CD4-positive, alpha-beta T cell treated with Interleukin-17A for 4 hours (primary cell): ENCODE measurements at places on chromosomes 16 and 17.

DNA sequence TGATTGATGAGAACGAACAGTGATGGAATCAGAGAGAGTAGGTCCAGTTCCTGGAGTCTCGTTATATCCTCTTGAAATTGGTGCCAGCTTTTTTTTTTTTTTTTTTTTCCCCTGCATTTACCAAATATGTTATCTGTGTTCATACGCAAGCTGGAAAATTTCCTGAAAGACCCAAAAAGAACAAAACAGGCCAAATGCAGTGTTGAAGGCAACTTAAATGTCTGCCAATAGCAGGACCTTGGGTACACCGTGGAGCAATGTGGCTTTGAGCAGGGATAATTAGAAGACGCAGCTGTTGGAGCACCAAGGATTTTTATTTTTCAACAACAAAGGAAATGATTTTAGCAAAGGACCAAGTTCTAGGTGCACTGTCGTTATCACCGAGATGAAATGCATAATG lies 105.0 kb downstream of the ABCC6 start:
- no peak for DNase-seq

DNA sequence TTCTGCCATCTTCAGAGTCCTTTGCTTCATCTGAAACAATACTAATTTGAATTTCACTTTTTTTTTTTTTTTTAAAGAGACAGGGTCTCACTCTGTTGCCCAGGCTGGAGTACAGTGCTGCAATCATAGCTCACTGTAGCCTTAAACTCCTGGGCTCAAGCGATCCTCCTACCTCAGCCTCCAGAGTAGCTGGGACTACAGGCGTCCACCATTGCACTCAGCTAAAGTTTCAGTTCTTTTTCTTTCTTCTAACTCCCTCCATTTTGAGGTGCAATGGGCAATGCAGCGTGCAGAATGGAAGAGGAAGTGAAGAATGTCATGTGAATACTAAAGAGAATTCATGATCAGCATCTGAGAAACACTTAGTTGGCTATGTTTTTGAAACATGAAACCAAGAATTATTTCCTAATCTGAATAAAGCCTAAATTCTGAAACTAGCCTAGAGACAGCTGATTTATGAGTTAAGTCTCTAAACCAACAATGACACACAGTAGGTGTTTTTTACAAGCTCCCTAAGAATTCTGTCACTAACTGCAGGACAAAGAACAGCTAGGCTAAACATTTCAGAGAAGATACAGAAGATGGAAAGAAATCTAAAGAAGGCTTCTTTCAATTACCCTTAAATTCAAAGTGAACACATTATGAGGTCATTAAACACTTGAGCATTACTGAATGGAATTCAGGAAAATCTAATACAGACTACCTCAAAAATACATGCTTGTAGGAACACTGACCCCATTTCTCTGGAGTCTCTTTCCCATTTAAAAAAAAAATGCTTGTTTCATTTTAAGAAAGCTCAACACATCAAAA lies 21.0 kb downstream of the SNN start:
- no peak for DNase-seq

DNA sequence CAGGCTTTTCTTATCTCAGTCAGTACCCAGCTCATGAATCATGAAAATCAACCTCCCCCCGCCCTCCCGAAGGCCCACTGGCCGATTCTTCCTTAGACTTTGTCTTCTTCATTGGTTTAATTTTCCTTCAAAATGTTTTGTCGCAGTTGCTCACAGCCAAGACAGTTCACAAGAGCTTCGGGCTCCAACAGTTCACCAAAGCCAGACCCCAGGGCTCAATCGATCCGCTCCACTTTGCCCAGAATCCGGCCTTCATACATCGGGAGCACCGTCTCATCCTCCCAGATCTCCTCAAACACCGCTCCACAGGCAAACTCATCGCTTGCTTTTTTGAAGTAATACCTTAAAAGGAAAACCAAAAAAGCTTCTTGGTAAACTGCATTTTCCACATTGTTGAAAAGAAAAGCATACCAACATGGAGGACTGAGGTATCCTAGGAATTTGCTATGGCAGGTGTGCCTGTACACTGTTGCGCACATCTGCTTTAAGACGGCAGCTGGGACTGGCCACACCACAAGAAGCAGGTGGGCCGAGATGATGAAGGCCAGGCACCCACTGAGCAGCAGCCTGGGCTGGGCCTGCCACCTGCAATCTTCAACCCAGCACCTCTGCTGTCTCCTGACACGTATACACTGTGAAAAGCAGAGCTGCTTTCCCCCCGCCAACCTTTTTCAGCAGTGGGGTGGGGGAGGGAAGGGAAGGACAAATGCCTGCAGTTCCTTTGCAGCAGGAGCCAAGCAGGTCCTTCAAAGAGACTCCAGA lies 31.5 kb downstream of the AXIN2 start:
- no peak for DNase-seq

DNA sequence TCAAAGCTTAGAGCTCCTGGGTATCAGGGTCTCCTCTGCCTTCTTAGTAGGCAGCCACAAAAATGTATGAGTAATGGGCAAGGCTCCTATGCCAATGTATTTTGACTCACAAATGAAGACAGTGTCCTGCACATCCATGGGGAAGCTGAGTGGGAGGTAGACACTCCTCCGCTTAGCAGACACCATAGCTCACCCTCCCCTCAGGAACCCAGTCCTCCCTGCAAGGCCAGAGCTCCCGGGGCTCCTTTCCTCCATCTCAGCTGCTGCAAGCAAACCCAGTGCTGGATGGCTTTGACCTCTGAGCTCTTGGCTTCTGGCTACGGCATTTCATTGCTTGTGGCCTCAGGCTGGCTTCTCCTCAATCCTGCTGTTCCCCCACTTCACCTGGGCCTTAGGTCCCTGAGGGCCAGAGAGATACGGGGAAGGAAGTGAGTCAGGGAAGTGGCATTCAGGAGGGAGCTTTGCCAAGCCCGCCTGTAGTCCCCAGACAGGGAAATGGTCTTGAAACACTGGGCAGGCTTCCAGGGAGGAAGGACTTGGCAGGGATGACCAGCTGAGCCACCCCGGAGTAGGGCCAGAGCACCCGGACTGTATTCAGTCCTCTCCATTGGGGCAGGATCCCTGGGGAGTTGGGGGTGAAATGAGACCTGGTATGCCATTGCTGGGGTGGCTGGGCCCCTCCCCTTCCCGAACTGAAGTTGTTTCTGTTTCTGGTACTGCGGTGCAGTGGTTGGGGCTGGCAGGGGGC lies 4.5 kb downstream of the ABCC3 start:
- DNase-seq = no peak

DNA sequence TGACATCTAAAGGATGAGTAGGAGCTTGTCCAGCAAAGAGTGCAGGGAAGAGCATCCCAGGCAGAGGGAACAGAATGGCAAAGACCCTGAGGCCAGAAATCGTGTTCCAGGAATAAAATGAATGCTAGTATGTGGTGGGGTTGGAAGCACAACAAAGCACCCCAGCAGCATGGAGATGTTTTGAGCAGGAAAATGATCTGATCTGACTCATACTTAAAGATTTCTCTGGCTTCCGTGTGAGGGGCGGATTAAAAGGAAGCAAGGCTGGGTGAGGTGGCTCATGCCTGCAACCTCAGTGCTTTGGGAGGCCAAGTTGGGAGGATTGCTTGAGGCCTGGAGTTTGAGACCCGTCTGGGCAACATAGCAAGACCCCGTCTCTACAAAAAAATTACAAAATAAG lies 2.3 kb downstream of the SLC5A11 start:
- DNase-seq = no peak
